ENCODE measurements at places on chromosomes 2 and 18. TPM values are rescaled to one million over a fixed set of nuclear protein-coding genes. Genes with fewer than 3 reads are reported as not detected.

Gene LIMS3
- 0.81 TPM for total RNA-seq

Gene DRC1
- not detected for total RNA-seq

Gene RND3
- 45.3 TPM for total RNA-seq

Gene PPP4R3B
- 57.8 TPM for total RNA-seq

Gene ANKRD29
- total RNA-seq = 2.0 TPM

Gene CAPN14
- total RNA-seq = 0.25 TPM

Gene GPBAR1
- total RNA-seq = 0.34 TPM

Gene ASPRV1
- 951 TPM for total RNA-seq

Gene STARD6
- total RNA-seq = not detected

Gene WNT10A
- total RNA-seq = 16.3 TPM

Gene TMEM185B
- 21.5 TPM for total RNA-seq

Gene EFR3B
- 0.42 TPM for total RNA-seq

Gene GREB1L
- 4.3 TPM for total RNA-seq

Gene AKAIN1
- total RNA-seq = not detected

Gene STK11IP
- 20.1 TPM for total RNA-seq

Gene SLC23A3
- 0.65 TPM for total RNA-seq

Gene ALPP
- total RNA-seq = not detected

Gene ERBB4
- total RNA-seq = 1.5 TPM

Gene SPRED2
- total RNA-seq = 21.7 TPM

All from lower leg skin (tissue), 4 donors.